ENCODE measurements at places on chromosomes 6 and 20.

GRCh38 chr20:63254606-63255384 is 532 bp upstream of the NKAIN4 start:
- no peak for DNase-seq

DNA sequence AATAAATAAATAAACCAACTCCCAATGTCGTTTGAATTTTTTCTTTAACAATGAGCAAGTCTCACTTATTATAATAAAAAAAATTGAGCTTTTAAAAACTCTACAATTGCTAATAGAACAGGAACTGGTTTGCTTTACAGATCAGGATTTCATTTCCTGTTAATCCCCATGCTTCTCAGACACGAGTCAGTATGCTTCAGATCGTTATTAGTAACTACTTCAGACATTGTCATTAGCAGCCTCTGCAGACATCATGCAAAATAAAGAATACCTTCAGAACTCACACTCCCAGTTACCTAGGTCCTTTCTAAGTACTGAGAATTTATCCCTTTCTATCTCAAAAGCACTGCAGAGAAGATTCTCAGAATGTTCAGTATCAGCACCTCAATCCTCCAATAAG is 10.0 kb upstream of the FAM210B start:
- no peak for DNase-seq

- no peak for DNase-seq
Measured at GRCh38 chr6:47073125-47074110, 31.3 kb upstream of the ADGRF1 start.

DNA sequence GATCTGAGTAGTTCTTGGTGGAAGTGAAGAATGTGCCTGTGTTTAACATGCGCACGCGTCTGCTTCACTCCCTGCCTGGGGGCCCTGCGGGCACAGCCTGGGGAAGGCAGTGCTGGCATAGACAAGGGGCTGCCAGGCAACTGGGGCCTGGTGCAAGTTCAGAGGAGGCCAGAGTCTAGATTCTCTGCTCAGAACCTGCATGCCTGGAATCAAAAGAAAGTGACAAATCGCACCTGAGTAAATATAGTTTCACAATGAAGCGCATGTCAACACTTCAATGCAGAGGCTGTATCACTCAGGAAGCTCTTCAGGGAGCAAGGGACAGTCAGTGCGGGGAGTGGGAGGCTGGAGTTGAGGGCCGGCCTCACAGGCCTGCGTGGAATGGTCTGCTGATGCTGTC is 24.2 kb upstream of the PPP1R14C start:
- DNase-seq: peak; percentile 27

- no peak for DNase-seq
Measured at GRCh38 chr20:45833883-45834796, 541 bp downstream of the SNX21 start.

DNA sequence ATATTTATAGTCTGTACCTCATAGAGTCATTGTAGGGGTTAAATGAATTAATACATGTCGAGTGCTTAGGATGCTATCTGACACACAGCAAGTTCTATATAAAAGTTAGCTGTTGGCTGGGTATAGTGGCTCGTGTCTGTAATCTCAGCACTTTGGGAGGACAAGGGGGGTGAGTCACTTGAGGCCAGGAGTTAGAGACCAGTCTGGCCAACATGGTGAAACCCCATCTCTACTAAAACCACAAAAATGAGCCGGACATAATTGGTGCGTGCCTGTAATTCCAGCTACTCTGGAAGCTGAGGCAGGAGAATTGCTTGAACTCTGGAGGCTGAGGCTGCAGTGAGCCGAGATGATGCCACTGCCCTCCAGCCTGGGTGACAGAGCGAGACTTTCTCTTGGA is 222.9 kb downstream of the UBE3D start:
- no peak for DNase-seq

Data from NCI-H2029 (cell line).